ENCODE measurements at places on chromosomes 6 and 20.

GRCh38 chr6:46734867-46735719 lies at the start of gene PLA2G7:
PLA2G7 (minus strand) TSS chr6:46735375; CDS start chr6:46722891, 12,484 bp downstream.
- no peak for DNase-seq

DNA sequence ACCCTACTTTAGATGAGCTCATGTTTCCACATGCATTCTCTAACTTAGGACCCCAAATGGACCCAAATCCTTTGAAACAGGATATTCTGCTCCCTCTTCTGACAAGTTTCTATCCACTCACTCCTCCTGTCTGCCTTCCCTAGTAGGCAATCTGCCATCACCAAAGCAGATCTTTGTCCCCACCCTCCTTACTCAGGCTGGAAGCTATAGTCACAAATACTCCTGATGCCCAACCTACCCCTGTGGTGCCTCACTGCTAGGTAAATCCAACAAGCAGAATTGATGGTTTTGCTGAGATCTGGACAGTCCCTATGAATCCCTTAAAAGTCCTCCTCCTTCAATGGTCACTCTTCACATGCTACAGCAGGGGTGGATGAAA lies 21.7 kb downstream of the ELOVL5 start:
- DNase-seq, result no peak

DNA sequence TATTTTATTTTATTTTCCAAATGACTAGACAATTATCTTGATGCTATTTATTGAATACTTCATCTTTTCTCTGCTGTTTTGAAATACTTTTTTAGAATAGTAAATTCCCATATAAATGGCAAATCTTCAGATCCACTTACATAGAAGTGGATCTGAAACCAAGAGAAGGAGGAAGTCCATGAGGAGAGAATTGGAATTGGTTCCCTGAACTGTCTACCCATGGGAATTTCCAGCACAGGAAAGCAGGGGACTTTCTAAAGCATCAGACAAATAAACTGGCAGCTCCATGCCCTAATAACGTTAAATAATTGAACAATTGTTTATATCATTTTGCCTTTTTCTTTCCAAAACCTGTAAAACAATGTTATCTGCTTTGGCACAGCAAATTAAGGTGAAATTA lies 47.1 kb upstream of the PNRC1 start:
- DNase-seq, result no peak

GRCh38 chr6:12472601-12473038 lies 182.5 kb downstream of the EDN1 start:
- DNase-seq, result no peak
